Natural killer cell (primary cell): ENCODE measurements at places on chromosomes 6 and 20.
A peak's percentile ranks its signal among the peaks of the same experiment; 100 is the strongest.

GRCh38 chr20:47453167-47453782 lies 48.4 kb upstream of the NCOA3 start:
- no peak for DNase-seq

DNA sequence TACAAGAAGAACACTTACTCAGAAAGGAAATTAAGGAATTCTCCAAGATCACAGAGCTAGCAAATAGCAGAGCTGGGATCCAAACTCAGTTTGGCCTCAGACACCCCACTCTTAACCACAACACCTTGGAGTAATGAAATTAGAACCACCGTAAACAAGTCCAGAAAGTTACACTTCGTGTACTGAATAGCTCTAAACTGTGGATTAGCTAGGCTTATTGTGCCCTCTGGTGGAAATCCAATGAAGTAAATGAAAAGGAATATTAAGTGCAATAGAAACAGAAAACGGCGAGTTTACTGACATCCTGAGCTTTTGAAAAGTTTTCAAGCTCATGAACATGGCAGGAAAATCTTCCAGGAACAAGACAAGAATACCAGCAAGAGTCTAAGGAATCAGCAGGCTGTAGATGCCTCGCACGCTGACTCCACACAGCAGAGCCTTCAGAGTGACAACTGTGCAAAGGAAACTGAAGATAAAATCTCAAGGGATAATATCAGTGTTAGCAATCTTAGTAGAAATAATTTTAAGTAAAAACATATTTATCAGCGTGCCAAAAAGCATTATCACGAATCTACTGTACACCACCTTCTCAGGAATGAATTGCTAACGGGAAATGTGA lies 34.6 kb downstream of the FBXO5 start:
- DNase-seq = peak; percentile 62

DNA sequence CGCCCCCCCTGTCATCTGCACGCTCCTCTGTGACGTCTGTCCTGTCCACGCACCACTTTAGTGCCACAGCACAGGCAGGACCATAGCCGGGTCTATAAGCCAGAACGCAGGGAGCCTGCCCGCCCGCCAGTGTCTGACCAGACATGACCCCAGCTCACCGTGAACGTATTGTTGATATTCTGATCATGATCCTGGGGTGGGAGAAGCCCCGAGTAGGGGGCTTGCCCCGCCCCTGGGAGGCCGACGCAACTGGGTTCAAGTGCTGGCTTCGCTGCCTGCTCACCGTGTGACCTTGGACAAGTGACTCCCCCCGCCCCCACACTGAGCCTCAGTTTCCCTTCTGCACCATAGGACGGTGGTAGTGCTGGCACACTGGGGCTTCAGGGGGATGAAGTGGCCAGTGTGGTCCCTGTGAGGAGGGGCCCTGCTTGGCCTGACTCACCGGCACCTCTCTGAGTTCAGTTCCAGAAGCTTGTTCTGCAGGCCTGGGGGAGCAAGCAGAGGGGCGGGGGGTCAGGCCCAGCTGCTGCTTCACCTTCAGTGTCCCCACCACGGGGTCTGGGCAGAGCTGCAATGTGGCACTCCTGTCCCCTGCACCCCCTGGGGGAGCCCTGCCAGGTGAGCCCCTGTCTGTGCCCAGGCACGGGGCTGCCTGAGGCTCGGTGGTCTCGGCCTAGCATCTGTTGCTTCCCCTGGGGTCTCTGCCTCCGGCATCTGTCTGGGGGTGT lies 9.2 kb downstream of the RBBP8NL start:
- DNase-seq = no peak

- no peak for DNase-seq
Observed at GRCh38 chr6:15673666-15674065, 10.8 kb upstream of the DTNBP1 start.

GRCh38 chr6:161029195-161029809 lies 37.7 kb downstream of the MAP3K4 start:
- DNase-seq = no peak

GRCh38 chr20:43559147-43559987 lies 540 bp downstream of the SGK2 start:
- no peak for DNase-seq

GRCh38 chr20:25025986-25026605 lies 31.8 kb downstream of the ACSS1 start:
- no peak for DNase-seq

- DNase-seq = no peak
Observed at GRCh38 chr6:148770408-148771211, 23.8 kb downstream of the UST start.

GRCh38 chr6:3888153-3888957 lies 39.2 kb downstream of the FAM50B start:
- DNase-seq = no peak

DNA sequence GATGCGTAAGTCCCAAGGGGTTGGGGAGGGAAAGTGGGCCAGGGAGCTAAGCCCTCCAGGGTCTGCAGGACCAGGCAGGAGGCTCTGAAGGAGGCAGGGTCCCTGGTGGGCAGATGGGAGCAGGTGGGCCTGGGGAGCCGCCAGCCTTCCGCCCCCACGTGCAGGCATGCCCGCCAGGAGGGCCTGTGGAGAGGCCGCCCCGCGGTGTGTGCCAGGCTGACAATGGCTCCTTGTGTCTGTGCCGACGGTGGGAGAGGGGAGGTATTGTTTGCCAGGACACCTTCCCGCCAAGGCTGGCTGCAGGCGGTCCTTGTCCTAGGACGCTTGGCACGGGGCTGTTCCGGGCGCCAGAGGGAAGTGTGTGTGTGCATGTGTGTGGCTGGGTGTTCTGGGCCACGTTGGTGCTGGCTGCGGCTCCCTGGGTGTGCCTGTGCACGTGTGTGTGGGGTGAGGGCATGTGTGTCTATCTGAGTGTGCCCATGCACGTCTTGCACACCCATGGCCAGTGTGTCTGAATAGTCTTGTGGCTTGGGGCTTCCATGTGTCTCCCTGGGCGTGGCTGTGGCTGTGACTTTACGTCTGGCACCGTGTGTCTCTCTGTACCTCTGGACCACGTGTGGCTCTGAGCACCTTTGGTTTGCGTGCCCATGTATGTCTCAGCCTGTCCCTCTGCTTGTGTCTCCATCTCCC lies 153.0 kb downstream of the CEBPB start:
- no peak for DNase-seq

GRCh38 chr6:128870746-128871145 lies 12.2 kb upstream of the LAMA2 start:
- DNase-seq = no peak

GRCh38 chr20:37615340-37616109 lies 78.3 kb upstream of the CTNNBL1 start:
- DNase-seq = peak; percentile 64

DNA sequence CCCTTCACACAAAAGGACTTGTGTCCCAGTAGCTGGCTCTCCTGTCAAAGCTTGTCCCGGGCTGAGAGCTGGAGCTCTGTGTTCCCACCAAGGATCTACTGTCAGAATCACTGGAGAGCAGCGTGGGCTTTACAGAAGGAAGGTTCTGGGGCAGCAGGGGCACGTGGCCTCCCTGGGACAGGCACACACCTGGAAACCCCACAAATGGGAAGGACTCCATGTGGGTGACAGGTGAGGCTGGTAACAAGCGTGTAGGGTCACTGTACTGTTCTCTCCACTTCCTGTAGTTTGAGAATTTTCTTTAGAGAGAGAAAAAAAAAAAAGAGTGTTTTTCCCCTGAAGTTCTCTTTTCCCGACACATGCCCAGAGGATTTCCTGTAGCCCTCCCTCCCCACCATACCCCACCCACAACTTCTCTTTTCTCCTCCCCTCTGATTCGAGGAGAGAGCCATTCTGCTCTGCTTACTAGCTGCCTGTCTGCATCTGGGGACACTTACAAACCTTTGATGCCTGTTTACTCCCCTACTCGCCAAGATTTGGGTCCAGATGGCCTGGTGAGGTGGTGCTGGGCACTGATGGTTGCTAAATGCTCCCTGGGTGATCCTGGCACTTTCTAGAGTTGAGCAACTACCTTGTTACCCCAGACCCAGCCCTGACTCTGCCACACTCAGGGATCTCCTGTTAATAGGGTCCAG lies 84.1 kb upstream of the SIRPA start:
- no peak for DNase-seq

DNA sequence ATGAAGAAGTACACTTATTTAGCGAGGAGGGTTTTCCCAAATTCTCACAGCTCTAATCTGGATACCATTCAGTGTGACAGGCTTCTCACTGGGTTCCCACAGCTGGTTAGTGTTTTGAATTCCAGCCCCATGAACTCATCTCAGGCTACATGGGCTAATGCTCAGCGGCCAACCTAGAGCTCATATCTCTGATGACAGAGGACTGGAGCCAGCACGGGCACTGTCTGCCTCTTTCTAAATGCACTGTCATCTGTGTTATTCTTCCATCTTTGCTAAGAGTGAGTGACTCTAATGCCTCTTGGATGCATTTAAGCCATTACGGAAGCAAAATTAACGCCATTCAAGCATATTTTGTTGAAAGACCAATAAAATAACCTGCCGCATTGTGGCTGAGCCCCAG lies 308.9 kb upstream of the JAG1 start:
- DNase-seq = no peak

DNA sequence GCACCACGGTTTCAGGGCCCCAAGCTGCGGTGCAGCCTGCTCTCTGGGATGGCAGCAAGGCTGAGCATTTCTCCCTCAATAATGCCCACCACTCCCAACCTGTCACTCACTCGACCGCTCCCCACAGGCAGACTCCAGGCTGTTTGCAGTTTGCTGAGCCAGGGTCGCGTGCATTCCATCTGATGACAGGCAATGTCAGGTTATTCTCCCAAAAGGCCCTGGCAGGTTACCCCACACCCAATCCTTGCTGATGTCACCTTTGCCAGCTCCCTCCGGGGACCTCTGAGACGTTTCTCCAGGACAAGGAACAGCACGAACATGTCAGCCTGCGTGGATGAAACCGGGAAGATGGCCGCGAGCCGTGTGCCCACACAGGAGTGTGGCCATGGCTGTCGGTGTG lies 7.1 kb upstream of the SLCO4A1 start:
- no peak for DNase-seq

- DNase-seq = peak; percentile 59
Observed at GRCh38 chr6:4134841-4135664, at the start of gene ECI2. TSS of gene ECI2 (minus strand) at chr6:4135575. CDS start at chr6:4135560, 15 bp downstream.

- DNase-seq = peak; percentile 91
Observed at GRCh38 chr6:163414117-163414945, at the start of gene QKI. TSS of gene QKI (plus strand) at chr6:163414718. CDS start at chr6:163415194, 476 bp downstream.

DNA sequence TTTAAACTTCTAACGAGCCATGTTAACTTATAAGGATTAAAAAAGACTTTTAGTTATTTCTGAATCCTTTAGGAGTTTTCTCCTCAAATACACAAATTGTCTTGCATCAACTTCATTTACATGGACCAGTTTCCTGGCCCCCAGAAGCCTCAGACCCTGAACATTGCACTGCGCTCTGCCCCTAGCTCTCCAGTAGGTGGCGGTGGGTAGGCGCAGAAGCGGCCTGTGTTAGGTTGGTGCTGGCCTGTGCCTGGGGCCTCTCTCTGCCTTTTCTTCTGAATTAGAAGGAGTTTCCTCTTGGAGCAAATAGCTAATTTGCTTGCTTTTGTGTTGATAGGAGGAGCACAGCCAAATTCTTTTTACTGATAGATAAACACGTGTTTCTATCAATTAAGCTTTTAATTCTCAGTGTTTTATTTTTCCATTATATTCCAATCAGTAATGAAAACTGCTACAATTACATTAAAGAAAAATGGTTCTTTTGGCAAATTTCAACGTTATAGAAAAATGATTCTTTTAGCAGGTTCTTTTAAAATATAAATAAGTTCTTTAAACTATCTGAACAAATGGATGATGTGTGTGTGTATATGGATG lies 44.4 kb downstream of the DTD1 start:
- peak; percentile 61 for DNase-seq

DNA sequence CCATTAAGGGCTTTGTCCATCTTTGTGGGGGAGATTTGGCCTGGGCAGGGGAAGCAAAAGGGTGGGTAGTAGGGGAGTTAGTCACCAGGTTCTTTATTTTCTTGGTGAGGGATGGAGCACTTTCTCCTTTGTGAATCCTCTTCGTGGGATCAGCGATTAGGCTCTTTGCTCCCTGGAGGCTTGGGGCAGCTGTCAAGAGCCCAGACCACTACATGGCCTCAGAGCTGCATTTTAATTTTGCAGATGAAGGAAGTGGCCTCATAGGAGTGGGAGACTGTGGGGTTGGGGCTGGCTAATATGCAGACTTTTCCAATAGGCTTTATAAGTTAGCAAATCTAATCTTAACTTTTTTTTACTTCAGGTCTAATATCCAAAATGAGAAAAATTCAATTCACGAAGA lies 168.1 kb upstream of the DEFB112 start:
- no peak for DNase-seq

GRCh38 chr20:48635791-48636267 lies 192.0 kb downstream of the PREX1 start:
- DNase-seq = peak; percentile 71

GRCh38 chr6:52843605-52844004 lies 3.0 kb upstream of the GSTA5 start:
- no peak for DNase-seq

DNA sequence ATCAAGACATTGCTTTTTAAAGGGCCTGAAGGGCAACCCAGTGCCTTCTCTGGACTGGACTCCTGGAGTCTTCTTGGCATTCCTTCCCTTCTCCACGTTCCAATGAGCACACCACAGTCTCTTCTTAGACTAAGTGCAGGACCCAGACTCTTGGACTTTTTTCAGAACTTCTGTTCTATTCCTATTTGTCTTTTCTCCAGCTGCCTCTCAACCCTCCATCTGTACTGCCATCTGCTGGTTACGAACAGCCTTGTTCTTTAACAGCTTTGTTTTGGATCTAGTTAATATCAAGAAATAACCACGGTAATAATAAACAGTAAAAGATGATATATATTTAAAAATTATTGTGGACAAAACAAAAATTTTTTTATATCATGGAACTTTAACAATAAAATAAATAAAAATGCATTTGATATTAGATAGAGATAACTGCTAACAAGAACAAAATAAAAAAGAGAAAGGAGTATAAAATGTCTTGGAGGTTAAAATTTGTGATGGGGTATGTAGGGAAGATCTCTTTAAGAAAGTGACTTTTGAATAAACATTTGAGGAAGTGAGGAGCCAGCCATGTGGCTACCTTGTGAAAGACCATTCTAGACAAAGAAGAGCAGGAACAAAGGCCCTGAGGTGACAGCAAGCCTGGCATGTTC lies 105.1 kb upstream of the HCRTR2 start:
- peak; percentile 6 for DNase-seq

DNA sequence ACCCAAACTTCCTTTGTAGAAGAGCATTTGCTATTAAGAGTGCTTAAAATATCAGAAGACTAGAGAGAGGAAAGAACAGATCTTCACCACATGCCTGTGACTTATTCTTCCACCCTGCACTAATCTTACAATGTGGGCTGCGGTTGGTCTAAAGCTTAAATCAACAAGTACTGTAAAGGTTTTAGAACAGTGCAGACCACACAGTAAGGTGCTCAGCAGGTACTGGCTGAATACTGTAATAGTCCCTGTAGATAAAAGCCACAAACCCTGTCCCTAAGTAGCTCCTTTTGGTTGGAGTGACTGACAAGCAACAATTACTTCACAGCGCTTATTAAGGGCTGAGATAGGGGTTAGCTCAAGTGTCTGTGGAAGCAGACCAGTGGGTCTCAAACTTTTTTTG lies 972 bp upstream of the PHF3 start:
- DNase-seq = peak; percentile 26

DNA sequence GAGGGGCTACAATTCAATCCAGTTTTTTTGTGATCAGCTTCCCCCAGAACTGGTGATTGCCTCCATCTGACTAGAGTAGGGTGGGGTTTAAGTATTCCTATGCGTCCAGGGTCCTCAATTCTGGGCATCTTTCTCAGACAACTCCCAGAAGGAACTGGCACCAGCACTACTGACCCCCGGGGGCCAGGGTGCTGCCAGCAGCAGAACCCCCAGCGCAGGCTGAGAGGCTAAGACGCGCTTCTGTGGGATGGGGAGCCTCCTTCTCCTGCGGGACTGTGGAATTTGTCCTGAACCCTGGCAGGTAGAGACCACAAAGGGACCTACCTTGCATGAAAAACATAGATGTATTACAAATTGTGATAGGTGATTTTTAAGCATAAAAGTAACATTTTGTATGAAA lies 124.4 kb downstream of the PACRG start:
- DNase-seq = no peak
